NCI-H446 (cell line): ENCODE measurements at places on chromosomes 12 and 14.

DNA sequence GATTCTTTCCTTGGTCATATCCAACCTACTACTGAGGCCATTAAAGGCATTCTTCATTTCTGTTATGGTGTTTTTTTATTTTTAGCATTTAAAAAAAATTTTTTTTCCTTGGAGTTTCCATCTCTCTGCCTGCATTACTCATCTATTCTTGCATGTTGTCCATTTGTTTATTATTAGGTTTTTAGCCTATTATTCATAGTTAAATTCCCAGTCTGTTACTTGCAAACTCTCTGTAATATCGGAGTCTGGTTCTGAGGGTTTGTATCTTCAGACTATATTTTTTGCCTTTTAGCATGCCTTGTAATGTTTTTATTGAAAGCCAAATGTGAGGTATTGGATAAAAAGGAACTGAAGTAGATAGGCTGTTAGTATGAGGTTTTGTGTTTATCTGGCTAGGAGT is 284.3 kb downstream of the FUT8 start:
- no peak for DNase-seq

- DNase-seq = no peak
Observed at GRCh38 chr12:92585115-92585727, 117.6 kb upstream of the PLEKHG7 start.

DNA sequence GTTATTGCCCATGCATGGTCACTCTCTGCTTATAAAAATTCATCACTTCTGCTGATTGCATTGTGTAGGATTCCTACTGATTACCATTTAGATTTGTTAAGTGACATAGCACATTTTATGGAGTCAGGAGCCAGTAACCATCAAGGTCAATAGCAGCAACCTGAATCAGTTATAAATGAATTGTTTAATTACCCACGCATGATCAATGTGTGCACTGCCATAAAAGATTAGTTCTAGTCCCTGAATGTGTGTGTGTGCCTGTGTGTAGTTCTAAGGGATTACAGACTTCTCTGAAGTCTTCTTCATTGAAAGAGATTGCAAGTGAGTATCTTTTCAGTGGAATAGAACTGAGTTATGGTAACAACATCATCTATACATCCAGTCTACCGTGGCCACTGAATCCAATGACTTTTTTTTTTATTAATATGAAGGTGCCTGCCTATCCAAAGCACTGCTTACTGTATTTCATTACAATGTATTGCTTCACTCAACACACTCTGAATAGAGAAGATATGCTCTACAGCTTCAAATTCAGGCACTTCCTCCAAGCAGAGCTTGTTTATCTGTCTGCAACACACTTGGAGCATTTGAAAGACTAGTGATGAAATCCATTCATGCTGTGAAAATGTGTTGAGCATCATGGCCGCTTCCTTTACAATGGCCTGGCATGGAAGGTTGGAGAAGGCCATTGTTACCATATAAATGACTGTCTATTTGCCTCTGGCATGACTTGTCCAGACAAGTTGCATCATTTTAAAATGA is 381.7 kb downstream of the DIO2 start:
- no peak for DNase-seq

- no peak for DNase-seq
Observed at GRCh38 chr12:89529738-89530137, 3.9 kb upstream of the POC1B start.

GRCh38 chr14:57297852-57298251 is 29.1 kb downstream of the AP5M1 start:
- DNase-seq = no peak

GRCh38 chr12:108852674-108853309 is 4.6 kb downstream of the SSH1 start:
- DNase-seq = no peak

GRCh38 chr12:130179621-130180020 is 17.4 kb downstream of the FZD10 start:
- DNase-seq = no peak

DNA sequence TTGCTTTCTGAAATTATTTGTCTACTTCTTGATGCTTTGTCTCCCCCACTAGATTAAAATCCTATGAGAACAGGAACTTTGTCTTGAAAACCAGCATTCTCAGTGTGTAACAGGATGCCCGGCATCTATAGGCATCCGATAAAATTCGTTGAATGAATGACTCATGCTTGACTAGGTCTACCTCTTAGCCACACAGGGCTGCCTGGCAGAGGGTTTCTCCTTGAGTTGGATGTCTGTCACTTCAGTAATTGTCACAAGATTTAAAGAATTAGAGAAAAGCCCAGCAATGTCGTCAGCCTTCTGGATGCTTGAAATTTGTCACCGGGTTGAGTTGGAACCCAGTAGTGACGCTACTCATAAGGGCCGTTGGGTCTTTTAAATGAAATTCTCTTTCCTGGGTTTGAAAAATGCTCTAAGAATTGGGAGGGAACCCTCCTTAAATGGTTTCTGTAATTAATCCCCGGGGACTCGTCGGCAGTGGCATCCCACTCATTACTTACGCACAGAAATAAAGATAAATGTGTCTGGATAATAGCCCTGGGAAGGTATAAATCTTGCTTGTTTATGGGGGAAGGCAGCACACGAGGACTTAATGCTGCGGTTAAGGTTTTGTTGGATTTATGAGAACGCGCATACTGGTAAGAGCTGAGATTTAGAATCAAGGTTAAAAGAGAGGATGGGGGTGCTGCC is 194.1 kb downstream of the AACS start:
- DNase-seq = no peak

DNA sequence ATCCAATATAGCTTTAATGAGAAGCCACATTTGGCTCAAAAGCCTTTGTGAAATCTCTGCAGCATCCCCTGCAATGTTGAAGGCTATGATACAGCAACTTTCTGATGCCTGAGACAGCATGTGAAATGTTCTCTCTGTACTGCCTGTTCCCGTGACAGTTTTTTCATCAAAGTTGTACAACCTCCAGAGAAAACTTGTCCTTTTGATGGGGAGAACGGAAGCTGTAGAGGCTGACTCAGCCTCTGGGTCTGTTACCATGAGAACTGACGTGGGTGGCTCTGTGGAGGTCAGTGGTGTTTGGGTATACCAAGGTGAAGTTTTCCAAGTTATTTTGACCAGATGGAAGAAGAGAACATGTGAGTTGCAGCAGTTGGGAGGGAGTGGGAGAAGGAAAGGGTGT is 17.0 kb downstream of the SLC4A8 start:
- no peak for DNase-seq

DNA sequence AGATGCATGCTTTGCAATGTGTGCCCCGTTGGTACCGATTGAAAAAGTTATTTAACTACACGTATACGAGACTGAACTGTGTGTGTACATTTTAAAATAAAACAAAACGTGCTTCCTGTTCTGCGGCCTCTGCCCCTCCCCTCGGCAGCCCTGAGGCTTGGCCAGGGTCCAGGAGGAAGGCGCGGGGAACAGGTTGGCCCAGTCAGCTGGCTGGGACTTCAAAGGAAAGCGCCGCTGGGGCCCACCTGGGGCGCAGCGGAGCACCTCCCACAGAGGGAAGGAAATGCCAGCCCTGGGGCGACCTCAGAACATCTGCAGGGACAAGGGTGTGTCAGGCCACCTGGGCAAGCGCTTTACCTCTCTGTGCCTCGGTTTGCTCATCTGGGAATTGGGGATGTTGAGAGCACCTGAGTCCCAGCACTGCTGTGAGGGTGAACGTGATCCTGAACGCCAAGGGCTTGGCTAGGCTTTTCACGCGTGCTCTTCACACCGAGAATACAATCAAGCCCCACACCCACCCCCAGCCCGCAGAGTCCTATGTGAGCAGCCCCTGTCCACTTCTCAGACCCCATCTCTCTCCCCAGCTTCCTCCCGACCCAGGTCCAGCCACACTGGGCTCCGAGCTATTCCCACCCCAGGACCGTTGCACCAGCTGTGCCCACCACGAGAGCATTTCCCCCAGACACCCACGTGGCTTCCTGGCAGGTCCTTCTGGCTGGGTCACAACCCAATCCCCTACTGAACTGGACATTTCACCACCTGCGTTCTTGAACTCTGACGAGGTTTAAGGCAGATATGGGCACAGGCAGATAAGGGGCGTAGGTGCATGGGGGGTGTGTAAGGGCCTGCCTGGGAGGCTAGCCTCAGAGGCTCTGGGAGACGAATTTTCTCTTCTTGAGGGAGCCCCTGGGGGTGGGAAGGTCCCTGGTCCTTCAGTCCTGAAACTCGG is 41.9 kb upstream of the NCOR2 start:
- DNase-seq = no peak

DNA sequence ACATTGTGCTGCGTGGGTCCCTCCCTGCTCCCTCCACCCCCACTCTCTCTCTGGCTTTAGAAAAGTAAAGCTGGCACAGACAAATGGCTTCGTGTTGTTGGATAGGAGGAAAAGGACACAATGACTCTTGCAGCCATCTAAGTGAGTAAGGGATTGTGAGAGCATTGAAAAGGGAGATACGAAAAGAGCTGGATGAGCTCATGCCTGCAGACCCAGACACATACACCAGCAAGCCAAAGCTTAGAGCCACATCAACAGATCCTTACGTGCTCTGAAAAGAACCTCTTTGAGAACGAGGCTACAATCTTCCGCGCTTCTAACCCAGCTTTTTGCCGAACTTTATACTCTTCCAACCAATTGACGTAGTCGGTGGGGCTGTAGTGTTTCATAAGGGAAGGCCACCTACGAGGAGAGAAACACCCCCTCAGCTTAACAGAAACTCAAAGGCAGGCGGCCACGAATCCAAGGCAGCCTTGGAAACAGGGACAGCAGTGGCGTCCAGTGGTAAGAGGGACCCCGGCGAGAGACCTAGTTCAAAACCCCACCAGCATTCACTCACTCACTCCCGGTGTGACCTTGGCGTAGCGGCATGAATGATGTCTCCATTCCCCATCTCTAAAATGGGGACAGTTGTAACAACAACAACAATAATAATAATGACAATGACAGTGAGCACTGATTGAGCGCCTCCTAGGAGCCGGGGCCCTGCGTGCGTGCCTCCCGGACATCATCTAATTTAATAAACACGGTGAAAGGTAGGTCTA is 1.1 kb downstream of the FBXO21 start:
- DNase-seq = no peak

- DNase-seq = no peak
Observed at GRCh38 chr12:132724506-132725241, 14.0 kb downstream of the PGAM5 start.

- DNase-seq = no peak
Observed at GRCh38 chr14:100604709-100605108, 17.5 kb upstream of the BEGAIN start.

GRCh38 chr14:100222224-100223093 is 16.5 kb upstream of the YY1 start:
- DNase-seq = no peak

GRCh38 chr14:70350078-70350477 is 9.4 kb downstream of the COX16 start:
- DNase-seq = no peak

- no peak for DNase-seq
Observed at GRCh38 chr14:92610849-92611271, 97.3 kb downstream of the RIN3 start.

DNA sequence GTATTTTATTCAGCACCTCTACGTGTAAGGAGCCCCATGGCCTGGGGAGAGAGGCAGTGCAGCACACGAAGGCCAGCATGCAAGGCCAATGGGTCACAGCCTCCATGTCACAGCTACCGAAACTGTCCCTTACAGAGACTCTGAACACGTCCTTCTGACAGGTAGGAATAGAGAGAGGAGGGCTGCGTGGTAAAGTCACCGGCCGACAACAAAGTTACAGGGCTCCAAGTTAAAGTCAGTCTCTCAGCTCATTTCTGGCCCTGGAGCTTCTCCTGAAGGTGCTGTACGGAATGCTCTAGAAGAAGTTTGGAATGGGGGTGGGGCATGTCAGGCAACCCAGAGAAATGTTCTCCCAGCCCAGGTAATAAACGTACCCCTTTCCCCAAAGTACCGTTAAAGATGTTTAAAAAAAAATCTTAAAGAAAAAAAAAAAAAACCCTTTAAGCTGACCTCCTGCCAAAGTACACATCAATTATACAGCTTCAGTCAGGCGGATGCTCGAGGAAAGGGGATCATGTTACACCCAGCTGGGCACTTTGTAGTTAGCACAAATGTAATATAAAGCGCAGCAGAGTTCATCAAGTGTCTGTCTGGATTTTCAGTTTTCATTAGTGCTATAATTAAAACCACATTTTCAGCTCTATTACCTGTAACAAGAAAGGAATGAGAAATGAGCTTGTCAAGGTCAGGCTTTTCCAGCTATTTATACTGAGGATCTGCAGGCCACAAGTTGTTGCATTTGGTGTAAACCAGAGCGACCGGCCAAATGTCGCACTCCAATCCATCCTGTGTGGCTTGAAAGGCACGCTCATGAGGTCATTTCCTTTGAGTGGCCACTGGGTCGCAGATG is 53.3 kb upstream of the CDKN3 start:
- peak; percentile 81 for DNase-seq

- DNase-seq = no peak
Observed at GRCh38 chr12:114760151-114760877, 76.3 kb upstream of the TBX3 start.

GRCh38 chr14:55579724-55580469 is at the start of gene KTN1:
Gene KTN1, plus strand, starts transcription at chr14:55580207. Its CDS starts 31,842 bp downstream, at chr14:55612049.
- peak; percentile 45 for DNase-seq

GRCh38 chr14:103385929-103386712 is 906 bp downstream of the MARK3 start:
- peak; percentile 17 for DNase-seq

GRCh38 chr12:94457311-94457710 is 2.4 kb downstream of the CEP83 start:
- DNase-seq = no peak

GRCh38 chr12:70449074-70449752 is 83.1 kb downstream of the KCNMB4 start:
- no peak for DNase-seq

GRCh38 chr12:73225371-73225937 is 953.3 kb downstream of the TRHDE start:
- DNase-seq = no peak

DNA sequence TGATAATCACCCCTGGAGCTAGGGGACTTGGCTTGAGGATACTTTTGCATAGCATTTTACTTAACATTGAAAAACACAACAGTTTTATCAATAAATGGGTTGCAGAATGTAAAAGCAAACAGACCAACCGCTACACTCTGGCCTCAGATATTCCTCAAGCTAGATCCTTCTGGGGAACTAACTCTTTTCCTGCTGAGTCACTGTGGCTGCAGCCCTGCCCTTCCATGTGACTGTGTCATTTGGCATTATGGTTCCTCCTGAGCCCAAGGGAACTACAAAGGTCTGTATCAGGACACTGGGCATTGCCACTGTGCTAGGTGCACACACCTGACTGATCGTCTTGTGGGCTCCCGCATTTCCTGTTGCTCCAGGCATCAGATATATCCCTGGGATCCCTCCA is 56.6 kb downstream of the TTC9 start:
- DNase-seq = no peak

- no peak for DNase-seq
Observed at GRCh38 chr12:104579718-104580495, 123.2 kb downstream of the CHST11 start.

GRCh38 chr12:76478045-76478444 is 81.5 kb downstream of the OSBPL8 start:
- no peak for DNase-seq

DNA sequence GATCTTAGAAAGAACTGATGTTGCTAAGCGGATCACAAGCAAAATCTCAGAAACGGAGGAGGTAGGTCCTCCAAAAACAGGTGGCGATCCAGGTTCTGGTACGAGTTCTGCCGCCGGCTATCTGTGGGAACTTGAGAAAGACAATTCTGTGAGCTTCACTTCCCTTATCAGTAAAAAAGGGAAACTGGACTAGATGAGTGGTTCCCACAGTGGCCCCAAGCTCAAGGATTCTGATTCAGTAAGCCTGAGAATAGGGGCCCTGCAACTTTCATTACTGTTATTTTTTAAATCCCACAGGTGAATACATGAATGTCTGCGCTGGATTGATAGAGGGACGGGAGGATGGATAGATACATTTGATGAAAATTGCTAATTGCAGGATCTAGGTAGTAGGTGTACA is 160.2 kb downstream of the PPM1H start:
- DNase-seq = no peak

GRCh38 chr14:104753528-104754212 is 723 bp downstream of the SIVA1 start:
- no peak for DNase-seq
